ENCODE measurements at places on chromosomes 5 and 9.

GRCh38 chr5:135208555-135208902 is 174.5 kb upstream of the PITX1 start:
- DNase-seq: no peak

- DNase-seq: no peak
Observed at GRCh38 chr9:34072410-34072809, 23.7 kb upstream of the UBAP2 start.

DNA sequence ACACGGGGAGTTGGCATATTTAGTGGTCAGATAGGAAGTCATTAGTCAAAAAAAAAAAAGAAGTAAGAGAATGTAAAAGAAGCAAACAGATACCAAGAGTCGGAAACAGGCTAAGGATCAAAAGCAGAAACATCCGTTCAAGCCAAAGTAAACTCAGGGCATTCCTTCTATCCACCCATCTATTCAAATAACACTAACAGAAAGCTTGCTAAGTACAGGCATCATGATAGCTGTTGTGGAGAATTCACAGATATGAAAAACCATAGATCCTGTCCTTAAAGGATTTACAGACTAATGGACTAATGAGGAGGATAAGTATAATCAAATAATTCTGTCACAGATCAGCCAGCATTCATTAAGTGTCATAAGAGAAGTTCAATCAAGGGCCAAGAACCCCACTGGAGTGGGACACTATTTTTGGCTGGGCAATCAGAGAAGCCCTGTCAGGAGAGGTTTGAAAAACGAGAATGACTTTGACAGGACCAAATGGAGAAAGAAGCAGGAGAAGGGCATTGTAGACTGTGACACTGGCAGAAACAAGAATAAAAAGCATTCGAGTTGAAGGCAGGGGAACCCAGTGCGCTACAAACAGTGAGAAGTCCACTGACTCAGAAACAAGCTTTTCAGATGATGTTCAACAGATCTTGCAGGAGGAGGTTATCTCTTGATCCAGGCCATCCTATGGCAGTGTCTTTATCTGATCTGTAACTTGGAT is 154.2 kb upstream of the TSLP start:
- DNase-seq: no peak

- DNase-seq: no peak
Observed at GRCh38 chr9:16010221-16010620, 457.4 kb downstream of the CCDC171 start.

GRCh38 chr5:98402130-98402529 is 371.3 kb upstream of the RGMB start:
- DNase-seq: no peak

- DNase-seq: no peak
Observed at GRCh38 chr9:34179213-34180136, 632 bp downstream of the UBAP1 start.

- no peak for DNase-seq
Observed at GRCh38 chr9:90607701-90608516, 34.7 kb downstream of the DIRAS2 start.
